Suppressor macrophage treated with lipopolysaccharide for 1 hour (primary cell): ENCODE measurements at places on chromosomes 2 and 18.
A peak's percentile ranks its signal among the peaks of the same experiment; 100 is the strongest.

- DNase-seq, result peak; percentile 54
These were observed 32.8 kb upstream of the ZNF396 start for GRCh38 chr18:35409911-35410310.

DNA sequence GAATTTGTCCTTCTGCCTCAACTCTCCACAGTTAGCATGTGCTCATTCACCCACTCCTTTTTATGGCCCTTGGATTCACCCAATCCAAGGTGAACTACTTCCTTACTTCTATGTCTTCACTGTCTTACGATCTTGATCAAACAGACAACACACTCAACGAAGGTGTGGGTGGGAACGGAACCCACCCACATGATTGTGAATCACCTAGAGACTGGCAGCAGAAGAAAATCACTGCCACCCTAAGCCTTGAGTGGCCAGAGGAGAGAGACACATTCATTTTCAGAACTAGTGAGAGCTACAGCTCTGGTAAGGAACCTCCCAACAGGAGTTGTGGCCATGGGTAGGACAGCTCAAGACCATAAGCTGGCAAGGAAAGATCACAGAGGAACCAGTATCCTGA lies 194.3 kb downstream of the PLCL1 start:
- DNase-seq, result no peak

- DNase-seq, result no peak
These were observed 57.0 kb downstream of the CUL3 start for GRCh38 chr2:224528171-224528570.

DNA sequence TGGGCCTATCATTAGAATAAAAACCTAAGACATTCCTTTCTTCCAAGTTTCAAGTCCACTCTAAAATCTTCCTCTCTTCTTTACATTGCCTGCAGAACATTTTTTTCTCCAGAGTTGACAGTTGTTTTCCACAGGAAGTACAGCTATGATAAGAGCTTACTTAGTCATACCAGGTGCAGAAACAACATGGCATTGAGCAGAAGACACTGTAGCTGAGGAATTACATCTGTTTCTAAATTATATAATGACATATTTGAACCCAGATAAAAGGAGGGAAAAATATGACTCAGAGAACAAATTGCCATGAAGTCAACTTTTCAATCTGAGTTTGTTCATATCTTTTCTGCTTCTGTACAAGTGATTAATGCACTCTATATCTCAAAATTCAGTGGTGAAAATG lies 30.2 kb downstream of the CMPK2 start:
- DNase-seq, result no peak

GRCh38 chr18:23094411-23095190 lies 40.7 kb upstream of the CABLES1 start:
- no peak for DNase-seq

GRCh38 chr2:212344131-212344530 lies 194.5 kb downstream of the ERBB4 start:
- DNase-seq, result no peak

GRCh38 chr2:45814488-45814887 lies 163.0 kb downstream of the PRKCE start:
- DNase-seq, result no peak

DNA sequence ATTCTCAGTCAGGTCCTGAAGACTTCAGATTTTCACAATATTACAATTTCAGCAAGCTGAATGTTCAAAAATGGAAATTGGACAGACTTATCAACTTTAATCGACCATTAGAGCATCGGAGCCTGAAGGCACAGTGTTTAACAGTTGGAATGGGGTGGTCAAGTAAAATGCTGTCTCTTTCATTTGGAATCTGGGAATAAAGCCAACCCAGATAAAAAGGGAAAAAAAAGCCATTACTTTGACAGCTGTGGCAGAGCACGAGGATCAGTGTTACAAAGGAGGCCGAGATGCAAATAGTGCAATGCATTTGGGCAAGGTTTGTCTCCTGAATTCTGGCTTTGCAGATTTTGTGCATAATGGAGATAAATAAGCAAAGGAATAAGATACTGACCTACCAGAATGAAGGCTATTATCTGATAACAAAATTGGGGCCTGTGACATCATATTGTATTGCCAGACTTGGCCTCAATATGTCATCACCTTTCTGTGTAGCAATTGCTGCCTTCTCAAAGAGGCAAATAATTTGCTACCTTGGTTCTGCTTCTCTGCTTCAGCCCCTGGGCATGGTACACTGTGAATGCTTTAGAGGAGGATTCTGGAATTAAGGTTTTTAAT lies 277.5 kb upstream of the KLHL29 start:
- no peak for DNase-seq

DNA sequence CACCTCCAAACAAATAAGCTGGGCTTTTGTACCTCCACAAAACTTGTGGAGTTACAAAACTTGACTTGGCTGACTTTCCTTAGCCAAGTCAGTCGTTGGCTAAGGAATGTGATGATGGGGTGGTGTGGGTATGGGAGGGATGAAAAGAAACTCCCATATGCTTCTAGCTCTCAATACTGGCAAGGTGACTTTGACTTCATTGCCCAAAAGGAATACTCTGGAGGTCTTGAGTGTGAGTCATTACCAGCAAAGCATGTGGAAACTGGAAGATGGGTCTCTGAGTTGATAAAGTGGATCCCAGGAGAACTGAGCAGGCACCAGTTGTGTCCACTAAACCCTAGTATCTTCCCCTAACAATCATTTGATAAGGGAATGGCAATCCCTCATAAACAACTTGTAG lies 226.7 kb downstream of the GULP1 start:
- no peak for DNase-seq

GRCh38 chr18:59008302-59008974 lies 131.2 kb upstream of the SEC11C start:
- no peak for DNase-seq

GRCh38 chr2:2572393-2573204 lies 241.5 kb upstream of the MYT1L start:
- DNase-seq, result no peak

- no peak for DNase-seq
These were observed 8.4 kb downstream of the PTPRM start for GRCh38 chr18:7575465-7576028.

- no peak for DNase-seq
These were observed 162.0 kb upstream of the HAAO start for GRCh38 chr2:42954227-42954962.

GRCh38 chr2:776487-776886 lies 99.3 kb upstream of the TMEM18 start:
- DNase-seq, result no peak

- no peak for DNase-seq
These were observed 15.8 kb downstream of the NABP1 start for GRCh38 chr2:191693778-191694177.

DNA sequence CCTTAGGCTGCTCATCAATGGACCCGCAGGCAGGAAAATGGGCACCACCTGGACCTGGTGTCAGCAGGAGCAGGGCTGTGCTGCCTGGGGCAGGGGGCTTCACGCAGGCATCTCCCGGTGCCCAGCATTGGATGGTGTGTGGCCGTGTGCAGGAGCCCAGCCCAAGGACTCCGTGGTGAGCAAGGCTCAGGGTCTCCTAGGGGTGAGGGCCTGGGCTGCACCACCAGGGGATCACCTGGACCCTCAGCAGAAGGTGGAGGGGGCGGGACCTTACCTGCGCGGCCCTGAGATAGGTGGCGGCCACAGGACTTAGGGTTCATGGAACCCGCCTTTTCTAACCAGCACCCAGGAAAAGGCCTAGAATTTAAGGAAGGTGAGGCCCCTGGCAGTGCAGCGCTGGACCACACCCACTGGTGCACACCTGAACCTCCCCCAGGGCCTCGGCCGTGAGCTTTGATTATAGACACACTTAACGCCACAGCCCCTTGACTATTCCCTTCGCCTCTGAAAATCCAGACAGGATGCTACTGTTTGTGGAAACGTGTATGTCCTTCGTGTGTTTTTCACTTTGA lies 89.0 kb downstream of the TMEM18 start:
- DNase-seq, result no peak

GRCh38 chr2:9897846-9898245 lies 53.6 kb upstream of the GRHL1 start:
- no peak for DNase-seq

- no peak for DNase-seq
These were observed 80.5 kb downstream of the LYPD6 start for GRCh38 chr2:149410701-149411484.

DNA sequence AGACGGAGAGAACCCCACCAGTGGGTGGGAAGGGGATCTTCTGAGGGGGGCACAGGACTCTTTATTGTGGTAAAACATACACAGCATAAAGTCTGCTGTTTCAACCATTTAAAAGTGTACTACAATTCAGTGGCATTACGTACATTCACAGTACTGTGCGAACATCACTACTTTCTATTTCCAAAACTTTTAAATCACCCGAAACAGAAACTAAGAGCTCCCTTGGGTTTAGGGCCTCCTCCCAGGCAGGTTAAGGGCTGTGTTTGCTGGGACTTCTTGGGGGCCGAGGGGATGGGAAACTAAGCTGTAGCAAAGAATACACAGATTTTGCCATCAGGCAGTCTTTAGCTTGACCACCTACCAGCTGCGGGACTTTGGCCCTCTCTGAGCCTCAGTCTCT lies 242.0 kb downstream of the HAUS1 start:
- no peak for DNase-seq

- DNase-seq, result no peak
These were observed 282.4 kb upstream of the NETO1 start for GRCh38 chr18:73150199-73150598.

DNA sequence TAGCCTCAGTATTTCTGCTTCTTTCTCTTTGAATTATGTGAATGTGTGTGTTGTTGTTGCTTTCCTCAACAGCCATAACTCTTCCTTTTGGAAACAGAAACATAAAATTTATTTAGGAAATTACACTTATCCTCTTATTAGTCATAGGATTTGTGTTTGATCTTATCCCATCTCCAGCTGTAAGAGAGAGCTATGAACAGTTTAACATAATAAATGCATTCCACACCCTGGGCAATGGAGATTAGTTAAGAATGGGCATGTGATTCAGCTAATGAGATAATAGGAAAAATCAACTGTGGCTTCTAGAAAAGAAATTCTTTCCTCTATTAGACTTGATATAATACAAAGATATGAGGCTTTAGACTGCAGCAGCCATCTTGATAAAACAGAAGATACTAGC lies 55.0 kb downstream of the SCN7A start:
- no peak for DNase-seq

DNA sequence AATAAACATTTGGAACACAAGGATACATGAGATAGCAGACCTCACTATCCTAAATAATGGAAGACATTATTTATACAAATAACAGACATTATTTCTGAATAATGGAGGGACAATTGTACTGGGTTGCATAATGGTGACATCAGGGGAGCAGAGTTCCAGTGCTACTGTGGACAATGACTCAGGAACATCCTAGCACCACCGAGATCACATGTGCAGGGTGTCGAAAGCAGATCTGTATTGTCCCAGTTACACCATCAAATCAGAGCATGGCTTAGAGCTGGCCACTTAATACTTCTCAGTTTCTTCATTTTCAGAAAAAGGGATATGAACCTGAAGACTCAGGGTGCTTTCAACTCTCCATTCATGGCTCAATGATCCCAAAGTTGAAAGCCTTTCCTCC lies 249.1 kb upstream of the RBMS1 start:
- peak; percentile 92 for DNase-seq

DNA sequence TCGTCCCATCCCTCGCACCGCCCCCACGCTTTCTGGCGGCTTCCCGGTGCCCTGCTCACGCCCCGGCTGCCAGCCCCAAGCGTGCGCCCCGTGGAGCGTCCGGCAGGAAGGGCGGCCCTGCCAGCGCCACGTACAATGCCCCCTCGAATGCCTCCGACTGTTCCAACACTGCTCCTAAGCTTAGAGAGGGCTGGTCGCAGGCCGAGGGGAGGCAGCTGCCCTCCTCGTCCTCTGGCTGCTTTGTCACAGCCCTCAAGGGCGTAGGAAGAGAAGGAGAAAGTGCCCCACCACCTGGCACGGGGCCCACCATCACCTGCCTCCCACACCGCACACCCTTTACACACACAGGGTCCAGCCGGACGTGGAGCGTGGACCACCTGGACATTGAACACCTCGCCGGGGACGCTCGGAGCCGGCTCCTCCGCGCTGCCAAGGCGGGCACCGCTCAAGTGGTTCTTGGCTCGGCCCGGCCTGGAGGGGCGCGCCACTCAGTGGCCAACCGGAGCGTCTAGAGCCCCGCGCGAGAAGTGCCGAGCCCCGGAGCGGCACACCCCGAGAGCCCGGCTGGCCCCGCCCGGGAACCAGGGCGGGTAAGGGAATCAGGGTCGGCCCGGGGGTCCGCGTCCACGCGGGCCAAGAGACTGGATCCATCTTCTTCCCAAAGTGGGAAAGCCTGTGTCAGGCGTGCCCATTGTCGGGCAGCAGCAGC lies 830 bp downstream of the DNER start:
- DNase-seq, result peak; percentile 24

DNA sequence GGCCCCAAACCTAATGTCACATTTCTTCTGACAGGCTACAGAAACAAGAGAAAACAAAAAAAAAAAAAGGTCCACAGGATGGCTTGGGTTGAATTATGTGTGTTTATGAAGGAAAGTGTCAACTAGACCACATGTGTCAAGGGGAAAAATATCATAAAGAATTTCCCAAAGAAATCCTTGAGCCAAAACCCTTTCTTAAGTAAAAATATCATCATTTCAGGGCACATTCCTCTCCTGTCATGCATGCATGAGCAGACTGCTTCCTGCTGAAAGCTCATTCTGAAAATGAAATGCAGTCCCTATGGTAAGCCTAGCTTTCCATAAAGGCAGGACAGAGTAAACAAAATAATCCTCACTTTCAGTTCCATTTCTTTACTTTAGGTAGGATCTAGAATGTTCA lies 85.7 kb upstream of the RBBP8 start:
- no peak for DNase-seq

DNA sequence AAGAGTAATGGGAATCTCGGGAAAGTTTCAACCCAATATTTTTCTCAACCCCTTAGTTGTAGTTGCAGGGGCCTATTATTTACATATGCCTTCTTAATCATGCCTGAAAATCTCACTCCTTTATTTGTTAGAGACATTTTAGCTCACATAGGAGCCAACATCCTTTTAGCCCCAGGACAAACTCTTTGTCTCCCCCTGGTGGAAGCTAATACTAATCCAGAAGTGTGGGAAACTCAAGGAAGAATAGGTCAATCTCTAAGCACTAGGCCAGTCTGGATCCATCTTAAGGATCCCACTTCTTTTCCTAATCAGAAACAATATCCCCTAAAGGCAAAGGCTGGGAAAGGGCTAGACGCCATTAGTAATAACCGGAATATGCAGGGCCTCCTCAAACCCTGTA lies 550.9 kb upstream of the PKDCC start:
- DNase-seq, result peak; percentile 31

- DNase-seq, result peak; percentile 41
These were observed 82.9 kb downstream of the CRIM1 start for GRCh38 chr2:36438449-36438977.

DNA sequence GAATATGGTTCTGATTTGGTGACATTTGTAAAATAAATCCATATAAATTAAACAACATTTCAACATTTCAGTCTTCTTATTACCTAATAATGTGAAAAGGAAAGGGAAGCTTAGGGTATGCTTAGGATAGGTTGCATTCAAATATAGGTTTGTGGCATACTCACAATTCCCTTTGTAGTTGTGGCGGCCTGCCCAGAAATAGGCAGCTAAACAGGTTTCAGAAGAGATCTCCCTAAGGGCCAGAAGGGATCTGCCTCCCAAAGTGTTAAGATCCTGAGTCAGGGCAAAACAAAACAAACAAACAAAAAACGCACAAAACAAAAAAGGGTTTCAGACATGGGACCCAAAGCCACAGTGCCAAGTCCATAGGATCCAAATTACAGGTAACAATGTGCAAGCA lies 41.4 kb upstream of the TCF7L1 start:
- no peak for DNase-seq
